Amniotic stem cell (primary cell): ENCODE measurements at places on chromosomes 5 and 9.
A peak's percentile ranks its signal among the peaks of the same experiment; 100 is the strongest.

DNA sequence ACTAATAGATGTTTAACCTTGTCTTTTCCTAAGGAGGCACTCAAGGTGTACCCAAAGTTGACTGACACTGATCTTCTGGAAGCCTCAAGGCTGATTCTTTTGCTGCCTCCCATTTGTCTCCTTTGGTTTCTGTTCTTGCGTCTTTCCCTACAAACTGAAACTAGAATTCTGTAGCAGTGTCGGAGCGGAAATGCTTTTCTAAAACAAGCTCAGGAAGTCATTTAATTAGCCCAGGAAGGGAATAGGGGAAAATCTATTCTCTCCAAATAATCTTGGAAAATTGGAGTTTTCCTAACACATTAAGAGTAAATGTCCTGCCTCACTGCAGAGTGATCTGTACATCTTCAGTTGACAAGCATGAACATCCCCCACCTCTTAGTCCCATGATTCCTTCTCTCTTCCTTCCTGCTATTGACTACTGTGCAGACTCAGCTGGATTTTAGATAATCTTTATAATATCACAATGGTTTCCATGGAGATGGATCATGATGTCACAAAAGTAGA, 182.7 kb downstream of the NR3C1 start:
- DNase-seq, result no peak

- DNase-seq, result no peak
Measured at GRCh38 chr5:55226934-55227663, at the start of gene MCIDAS. MCIDAS (minus strand) TSS chr5:55227315; CDS start chr5:55227138, 177 bp downstream.

DNA sequence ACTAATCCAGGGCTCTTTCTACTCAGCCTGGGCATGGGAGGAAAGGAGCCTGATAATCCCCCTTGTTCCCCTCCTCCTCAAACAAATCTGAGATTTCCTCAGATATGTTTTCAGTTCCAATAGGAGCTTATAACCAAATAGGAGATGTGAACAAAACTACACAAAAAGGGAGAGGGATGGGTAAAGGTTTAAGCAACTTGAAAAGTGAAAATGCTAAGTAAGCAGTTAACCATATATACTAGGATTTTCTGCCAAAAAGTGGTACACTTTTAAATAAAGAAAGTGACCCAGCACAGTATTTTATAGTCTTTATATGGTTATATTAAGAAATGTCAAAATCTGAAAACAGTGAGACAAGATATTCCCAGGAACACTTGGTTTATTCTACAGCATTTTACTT, 275.7 kb downstream of the BNC2 start:
- DNase-seq, result no peak

DNA sequence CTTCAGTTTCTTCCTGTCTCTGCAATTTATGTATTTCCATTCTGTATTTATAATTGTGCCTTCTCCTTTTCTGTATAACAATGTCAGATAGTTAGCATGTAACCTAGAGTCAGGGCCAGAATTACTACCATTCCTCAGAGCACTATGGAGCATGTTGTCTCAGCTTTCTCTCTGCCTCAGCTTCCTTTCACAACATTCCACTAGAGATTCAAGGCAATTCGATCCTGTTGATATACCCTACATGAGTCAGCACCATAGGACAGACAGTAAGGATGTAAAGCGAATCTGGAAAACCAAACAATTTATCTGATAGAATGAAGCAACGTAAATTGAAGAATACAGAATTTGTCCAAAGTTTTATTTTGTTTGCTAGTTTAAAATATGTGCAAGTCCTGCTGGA, 728.3 kb upstream of the SEMA6A start:
- DNase-seq, result no peak

GRCh38 chr5:21685522-21685921, 1167.6 kb downstream of the CDH12 start:
- no peak for DNase-seq

- DNase-seq, result no peak
Measured at GRCh38 chr5:99543841-99544240, 615.0 kb upstream of the CHD1 start.

- peak; percentile 54 for DNase-seq
Measured at GRCh38 chr5:657570-657969, 35.6 kb downstream of the TPPP start.

GRCh38 chr5:179368126-179368805, 23.0 kb upstream of the ADAMTS2 start:
- DNase-seq, result no peak

GRCh38 chr5:135178476-135179155, 144.6 kb upstream of the PITX1 start:
- no peak for DNase-seq

DNA sequence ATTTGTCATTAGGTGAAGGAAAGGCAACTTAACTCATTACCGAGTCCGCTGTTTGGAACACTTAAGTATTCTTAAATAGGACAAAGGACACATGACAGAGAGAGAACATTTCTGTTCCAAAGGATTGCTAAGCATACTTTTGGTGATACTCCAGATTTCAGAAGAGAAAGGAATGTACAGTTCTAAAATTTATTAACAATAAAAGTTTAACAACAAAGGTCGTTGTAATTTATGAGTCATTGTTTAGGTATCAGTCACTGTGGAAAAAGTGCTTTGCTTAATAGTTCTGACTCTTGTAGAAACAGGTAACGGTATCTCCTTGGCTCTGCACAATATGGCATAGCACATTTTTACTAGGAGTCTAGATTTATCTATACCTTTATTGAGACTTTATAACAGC, 36.3 kb upstream of the PAM start:
- no peak for DNase-seq

- no peak for DNase-seq
Measured at GRCh38 chr5:169195601-169196000, 105.3 kb downstream of the SLIT3 start.
